H9 (cell line): ENCODE measurements at places on chromosomes 5 and 9.

DNA sequence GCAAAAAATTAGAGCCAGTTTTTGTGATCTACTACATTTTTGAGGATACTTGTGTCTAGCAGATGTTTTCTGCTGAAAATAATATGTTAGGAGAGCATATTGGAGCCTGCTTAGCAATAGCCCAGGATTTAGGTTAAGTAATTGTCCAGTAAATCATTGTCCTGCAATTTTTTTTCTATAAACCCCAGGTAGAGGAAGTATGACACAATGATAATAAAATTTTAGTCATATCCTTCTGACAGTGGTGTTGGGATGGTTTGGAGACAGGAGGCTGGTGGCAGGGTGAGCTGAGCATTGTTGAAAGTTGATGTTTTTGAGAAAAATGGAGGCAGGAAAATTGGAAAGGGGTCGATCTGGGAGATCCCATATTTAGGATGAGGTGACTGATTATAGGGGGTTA, 3.5 kb downstream of the SNCAIP start:
- H3K4me3 ChIP-seq = no peak overlapping the region
- DNase-seq = no peak
- H3K4me1 ChIP-seq = peaks cover 3% of the 10 kb centered on the region; the same call in 1 of the 2 replicates
- peaks cover 2% of the 10 kb centered on the region for H3K36me3 ChIP-seq
- peaks cover 12% of the 10 kb centered on the region for H3K27me3 ChIP-seq

- no peaks in the 10 kb centered on the region for H3K36me3 ChIP-seq
- DNase-seq = no peak
- no peaks in the 10 kb centered on the region for H3K27me3 ChIP-seq
- no peak overlapping the region for H3K4me3 ChIP-seq
- no peaks in the 10 kb centered on the region for H3K4me1 ChIP-seq
These were observed 52.2 kb downstream of the MLLT3 start for GRCh38 chr9:20570087-20570486.

GRCh38 chr9:33467526-33467925, 6.2 kb downstream of the NOL6 start:
- H3K27me3 ChIP-seq = no peaks in the 10 kb centered on the region
- H3K4me3 ChIP-seq = no peak overlapping the region
- no peak for DNase-seq
- 0 out of 2 replicates have a peak, but pooled peaks cover 2% of the 10 kb centered on the region for H3K4me1 ChIP-seq
- H3K36me3 ChIP-seq = peaks cover 95% of the 10 kb centered on the region
- no peak overlapping the region for H3K27ac ChIP-seq

DNA sequence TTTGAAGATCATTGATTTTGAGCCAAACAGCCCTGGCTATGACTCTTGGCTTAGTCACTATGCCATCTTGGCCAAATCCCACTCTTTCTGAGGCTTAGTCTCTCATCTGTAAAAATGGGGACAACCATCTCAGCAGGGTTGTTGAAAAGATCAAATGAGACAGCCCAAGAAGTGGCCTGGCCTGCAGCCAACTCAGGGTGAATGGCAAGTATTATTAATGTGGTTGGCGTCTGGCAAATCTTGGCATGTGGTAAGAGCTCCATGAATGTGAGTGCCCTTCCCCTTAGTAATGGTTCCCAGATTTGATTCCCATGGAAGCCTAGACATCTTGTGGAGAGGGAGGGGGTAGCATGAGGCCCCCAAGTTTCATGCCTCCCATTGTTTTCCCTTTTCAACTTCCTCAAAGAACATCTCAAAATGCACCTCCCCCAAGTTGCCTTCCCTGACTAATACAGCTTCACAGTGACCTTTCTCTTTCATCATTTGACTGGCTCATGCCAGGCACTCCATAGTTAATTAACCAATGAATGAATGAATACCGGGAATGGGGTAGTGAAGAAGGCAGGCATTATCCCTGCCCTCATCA, 11.8 kb upstream of the TGFBI start:
- no peak overlapping the region for H3K4me3 ChIP-seq
- no peaks in the 10 kb centered on the region; the same call in 1 of the 2 replicates for H3K27me3 ChIP-seq
- no peak overlapping the region for H3K27ac ChIP-seq
- DNase-seq = no peak
- no peaks in the 10 kb centered on the region for H3K36me3 ChIP-seq

DNA sequence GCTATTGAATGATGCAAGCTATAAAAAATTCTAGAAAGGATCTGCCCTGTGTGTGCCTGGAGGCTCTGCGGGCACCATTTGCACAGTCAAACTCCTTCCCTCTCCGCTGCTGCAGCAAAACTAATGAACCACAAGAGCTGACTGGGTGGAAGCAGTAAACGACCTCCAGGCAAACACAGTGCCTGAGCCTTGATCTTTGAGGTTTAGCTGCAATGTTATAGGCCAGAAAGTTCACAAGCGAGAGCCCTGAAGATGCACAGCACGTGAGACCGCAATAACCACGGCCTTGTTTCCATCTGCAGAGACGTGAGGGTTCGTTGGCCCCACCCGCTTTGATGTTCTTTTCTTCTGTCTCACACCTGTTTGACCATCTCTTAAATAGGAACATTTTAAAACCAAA, 69.2 kb upstream of the S1PR3 start:
- H3K4me3 ChIP-seq = no peak overlapping the region
- no peak overlapping the region for H3K27ac ChIP-seq
- no peaks in the 10 kb centered on the region for H3K4me1 ChIP-seq
- H3K36me3 ChIP-seq = peaks cover 20% of the 10 kb centered on the region
- H3K27me3 ChIP-seq = no peaks in the 10 kb centered on the region

DNA sequence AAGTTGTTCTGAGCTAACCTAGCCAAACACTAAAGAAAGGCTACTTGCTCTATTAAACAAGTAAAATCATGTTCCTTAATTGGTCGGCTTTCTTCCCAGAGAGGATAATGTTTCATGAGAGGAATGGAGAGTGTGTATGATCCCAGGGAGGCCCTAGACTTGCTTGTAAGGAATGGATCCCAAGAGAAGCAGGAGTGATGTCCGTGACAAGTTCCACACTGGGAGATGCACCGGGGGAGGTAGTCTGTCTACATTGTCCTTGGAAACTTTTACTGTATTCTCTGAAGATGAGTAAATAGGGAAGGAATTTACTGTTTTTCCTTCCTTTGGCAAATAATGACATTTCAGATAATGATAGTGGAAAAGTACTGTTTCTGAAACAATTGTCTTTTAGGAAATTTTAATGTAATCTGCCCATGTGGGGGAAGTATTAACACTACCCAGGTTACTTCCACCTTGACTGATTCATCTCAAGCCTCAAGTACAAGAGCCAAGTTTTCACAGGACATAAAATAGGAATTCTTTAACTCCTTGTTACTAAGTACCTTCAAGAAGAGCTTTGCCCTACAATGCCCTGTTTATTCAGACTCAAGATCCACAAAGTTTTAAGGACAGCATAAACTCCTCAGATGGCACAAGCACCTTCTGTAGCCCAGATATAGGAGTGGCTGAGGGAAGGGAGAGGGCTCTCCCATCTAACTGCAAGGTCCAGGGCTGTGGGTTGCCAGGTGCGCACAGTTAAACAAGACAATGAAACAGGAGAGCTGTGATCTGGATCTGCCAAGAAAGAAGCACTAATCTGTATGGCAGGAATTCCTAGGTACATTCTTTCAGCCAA, 152.1 kb downstream of the GNA14 start:
- H3K27me3 ChIP-seq = no peaks in the 10 kb centered on the region
- no peak for DNase-seq
- peaks cover 4% of the 10 kb centered on the region; the same call in 1 of the 2 replicates for H3K4me1 ChIP-seq
- H3K27ac ChIP-seq = no peak overlapping the region
